ENCODE measurements at places on chromosomes 6 and 20.

- DNase-seq: no peak
Observed at GRCh38 chr6:93124006-93124632, 295.2 kb downstream of the EPHA7 start.

DNA sequence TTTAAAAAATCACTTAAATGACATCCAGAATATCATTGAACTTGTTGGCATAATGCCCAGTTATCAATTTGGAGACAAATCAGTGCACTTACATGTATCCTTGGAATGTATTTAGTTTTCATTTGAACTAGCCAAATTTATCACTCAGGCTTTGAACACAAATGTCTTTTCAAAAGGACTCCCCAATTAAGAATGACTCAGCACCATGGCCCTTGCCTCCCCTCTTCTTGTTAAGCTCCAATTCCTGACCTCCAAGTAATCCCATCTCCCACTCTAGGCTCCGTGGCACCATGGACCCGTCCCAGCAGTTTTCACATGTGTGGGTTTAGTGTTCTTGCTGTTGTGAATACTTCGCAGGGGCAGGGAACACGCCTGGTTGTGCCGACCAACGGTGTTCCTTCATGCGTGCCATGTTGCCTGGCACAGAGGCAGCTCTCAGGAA lies 2.7 kb downstream of the AKAP12 start:
- DNase-seq: no peak

DNA sequence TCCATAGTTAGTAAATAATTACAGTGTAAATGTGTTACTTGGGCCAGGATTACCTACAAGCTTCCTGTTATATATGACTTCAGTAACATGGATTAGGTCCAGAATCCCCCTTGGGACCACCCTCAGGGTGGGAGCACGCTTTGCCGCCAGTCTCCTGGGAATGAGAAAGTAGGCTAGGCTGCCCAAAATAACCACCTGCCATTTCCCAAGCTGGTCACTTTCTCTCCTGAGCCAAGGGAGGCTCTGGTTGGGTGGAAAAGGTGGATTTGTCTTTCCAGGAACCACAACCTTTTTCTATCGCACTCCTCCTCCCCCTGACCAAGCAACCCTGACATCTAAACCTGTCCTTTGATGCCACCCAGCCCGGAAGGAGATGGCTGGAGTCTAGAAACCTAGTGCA lies 9.6 kb upstream of the RIMS4 start:
- DNase-seq: no peak

GRCh38 chr6:125054331-125054730 lies 92.1 kb downstream of the RNF217 start:
- no peak for DNase-seq

- no peak for DNase-seq
Observed at GRCh38 chr6:7207720-7208119, 100.0 kb downstream of the RREB1 start.

GRCh38 chr6:126268092-126268491 lies 71.8 kb upstream of the CENPW start:
- no peak for DNase-seq

DNA sequence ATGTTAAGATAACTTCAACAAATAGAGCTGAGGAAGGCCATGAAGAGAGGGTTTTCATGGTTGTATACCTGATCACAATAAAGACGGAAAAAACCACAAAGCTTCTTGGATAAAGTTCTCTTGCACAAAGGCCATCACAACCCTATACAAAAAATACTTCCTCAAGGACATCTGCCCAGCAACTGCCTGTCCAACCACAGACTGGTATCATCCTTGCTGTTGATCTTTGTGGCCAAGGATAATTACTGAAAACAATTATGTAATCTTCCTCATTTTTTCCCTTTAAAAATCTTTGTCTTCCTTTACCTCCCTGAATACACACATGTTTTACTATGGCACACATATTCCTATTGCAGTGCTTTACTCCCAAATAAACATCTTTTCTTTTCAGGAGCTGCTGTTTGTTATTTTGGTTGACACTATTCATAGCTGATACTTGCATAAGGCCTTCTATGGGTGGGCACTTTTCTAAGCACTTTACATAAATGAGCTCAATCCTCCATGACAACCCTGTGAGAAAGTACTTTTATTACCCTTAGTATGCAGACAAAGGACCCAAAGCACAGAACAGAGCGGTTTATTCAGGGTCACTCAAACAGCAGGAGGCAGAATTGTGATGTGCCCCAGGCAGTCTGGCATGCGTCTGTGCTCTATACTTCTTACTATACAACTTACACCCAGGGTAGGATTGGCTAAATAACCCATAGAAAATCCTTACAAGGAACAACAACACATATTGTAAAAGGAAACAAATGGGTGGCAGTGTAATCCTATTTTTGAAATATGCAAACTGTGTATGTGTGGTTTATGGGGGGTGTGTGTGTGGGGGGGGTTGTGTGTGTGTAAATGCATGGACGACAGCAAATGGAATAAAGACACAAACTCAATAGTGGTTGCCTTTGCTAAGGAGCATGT lies 35.1 kb downstream of the SNRNP48 start:
- no peak for DNase-seq

DNA sequence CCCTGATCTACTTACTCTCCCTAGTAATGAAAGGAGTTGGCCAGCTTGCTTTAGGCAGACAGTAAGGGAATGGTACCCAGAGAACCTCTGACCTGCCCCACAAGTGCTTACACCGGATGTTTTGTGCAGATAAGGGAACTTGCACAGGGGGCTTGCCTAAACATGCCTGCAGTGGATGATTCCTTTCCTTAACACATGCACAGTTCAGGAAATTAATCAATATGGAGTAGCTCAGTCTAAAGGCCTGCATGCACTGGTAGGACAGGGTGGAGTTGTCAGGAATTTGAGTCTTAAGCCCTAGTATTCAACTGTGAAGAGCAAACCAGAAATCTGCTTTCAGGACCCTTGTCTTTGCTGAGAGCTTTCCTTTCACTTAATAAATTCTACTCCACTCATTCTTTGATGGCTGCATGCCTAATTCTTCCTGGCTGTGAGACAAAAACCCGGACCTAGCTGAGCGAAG lies 3.9 kb upstream of the TRIM38 start:
- no peak for DNase-seq

DNA sequence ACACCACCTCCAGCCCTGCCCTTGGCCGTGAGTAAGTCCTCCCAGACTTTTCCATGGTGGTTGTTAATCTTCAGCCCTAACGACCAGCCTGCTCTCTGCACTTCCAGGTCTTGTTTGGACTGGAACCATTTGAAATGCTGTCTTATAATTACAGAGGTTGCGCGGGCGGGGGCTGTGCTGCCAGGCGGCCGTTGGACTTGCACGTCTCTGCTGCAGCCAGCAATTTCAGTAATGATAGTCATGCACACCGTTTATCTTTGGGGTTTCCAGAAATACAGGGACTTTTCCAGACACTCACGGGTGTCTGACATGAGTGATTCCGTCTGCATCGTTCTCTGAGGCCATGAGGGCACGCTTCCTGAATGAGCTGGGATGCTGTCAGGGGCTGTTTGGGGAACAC lies 118.2 kb downstream of the BMP7 start:
- no peak for DNase-seq

DNA sequence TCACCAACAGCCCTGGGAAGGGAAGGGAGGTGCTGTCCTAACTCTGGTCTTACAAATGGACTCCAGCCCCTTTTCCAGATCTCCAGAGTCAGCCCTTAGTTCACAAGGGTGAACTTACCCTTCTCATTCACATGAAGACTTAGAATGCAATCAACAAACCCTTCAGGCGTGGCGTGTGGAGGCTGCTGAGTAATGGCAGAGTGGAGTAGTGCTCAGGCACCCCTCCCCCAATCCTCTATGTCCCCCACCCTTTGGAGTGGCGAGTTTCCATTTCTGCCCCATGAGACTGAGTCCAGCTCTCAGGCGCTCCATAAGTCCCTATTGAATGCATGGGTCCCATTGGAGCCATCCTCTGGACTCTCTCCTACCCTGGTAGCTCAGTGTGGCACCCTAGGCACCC lies 3.3 kb downstream of the SNAI1 start:
- no peak for DNase-seq

GRCh38 chr6:130115036-130115435 lies 96.7 kb downstream of the L3MBTL3 start:
- peak; percentile 55 for DNase-seq

- DNase-seq: no peak
Observed at GRCh38 chr6:140653972-140654371, 1279.5 kb upstream of the CITED2 start.

DNA sequence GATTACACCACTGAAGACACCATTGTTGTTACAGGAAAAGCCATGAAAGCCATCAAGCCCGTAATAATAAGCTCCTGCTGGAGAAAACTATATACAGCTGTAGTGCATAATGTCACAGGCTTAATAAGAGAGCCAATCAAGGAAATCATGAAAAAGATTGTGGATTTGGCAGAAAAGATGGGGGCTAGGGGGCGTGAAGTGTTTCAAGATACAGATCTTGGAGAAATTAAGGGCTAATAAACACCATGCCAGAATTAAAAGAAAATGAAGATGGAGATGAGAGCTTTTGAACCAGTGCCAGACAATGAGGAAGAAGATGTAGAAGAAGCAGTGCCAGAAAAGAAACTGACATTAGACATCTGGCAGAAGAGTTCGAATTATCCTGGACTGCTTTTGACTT lies 43.2 kb upstream of the DTNBP1 start:
- DNase-seq: no peak

GRCh38 chr6:107585815-107586435 lies 96.0 kb downstream of the SOBP start:
- DNase-seq: no peak

- no peak for DNase-seq
Observed at GRCh38 chr6:106461084-106461483, 100.6 kb downstream of the CRYBG1 start.

DNA sequence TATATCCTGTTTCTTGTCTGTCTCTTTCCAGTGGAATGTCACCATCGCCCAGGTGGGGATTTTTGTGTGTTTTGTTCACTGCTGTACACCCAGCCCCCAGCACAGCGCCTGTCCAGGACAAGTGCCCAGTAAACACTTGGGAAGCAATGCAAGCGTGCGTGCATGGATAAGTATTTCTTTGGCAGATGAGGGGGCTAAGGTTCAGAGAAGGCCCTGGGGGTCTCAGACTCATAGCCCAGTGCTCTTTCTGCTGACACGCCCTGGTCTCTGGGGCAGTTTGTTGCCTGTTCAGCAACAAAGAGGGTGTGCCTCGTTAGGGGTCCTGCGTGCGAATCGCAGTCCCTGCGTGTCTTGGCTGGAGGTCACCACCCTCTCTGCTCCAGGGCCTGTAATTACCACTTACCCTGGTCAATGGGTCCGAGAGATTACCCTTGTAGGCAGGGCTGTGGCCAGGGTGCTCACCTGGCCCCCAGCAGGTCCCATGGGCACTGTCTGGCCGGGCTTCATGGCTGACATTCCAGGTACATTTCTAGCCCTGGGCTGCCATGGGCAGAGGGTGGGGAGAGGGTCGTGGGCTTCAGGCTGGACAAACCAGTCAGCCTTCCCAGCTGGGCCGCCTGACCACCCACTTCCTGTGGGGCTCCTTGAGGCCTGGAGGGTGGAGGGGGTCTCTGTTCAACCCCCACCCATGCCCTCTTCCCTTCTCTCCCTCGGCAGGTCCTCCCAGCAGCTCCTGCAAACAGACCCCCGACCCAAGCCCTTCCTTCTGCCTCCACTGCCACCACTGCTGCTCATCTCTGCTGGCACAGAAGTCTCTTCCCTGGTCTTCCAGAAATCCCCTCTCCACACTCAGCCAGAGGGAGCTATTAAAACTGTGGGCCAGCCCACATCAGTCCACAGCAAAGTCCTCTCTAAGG lies 87.1 kb downstream of the CEBPB start:
- no peak for DNase-seq

DNA sequence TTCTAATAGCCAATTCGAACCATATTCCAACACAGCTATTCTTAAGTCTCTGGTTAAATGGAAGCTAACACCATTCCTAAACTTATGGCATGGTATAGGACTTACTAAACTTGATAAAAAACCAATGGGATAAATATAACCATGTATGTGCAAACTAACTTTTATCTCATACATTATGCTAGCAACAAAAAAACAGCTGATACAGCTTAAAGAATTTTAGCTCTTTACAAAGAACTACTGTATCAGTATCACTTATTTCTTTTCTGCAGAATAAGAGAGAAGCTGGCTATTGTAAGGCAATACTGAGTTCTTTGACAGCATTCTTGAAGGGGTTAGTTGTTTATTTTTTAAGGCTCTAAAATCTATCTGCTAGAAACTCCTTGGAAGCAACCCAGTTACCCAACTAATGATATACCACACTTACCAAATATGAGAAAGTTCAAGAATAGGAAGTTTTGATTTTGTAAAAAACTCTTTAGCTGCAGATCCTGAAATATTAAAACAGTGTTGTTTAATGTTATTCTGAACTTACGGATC lies 44.9 kb downstream of the REPS1 start:
- no peak for DNase-seq

- no peak for DNase-seq
Observed at GRCh38 chr20:17066902-17067301, 159.9 kb upstream of the PCSK2 start.

DNA sequence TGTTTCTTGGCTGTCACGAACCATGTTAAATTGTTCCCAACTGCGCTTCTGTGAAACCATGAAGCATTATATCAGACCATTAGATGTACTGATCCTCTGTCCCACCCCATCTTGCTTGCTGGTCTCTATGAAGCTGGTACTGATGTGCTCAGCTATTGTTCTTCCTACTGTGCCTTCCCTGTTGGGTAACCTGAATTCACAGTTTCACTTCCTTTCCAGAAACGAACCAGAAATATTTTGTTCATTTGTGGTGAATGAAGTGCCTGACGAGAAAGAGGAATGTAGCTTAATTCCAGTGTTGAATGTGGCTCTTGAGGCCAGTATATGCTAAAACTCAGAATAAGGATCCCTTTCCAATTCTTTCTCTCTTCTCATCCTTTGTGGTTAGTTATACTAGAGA lies 58.1 kb upstream of the SNAP91 start:
- no peak for DNase-seq

DNA sequence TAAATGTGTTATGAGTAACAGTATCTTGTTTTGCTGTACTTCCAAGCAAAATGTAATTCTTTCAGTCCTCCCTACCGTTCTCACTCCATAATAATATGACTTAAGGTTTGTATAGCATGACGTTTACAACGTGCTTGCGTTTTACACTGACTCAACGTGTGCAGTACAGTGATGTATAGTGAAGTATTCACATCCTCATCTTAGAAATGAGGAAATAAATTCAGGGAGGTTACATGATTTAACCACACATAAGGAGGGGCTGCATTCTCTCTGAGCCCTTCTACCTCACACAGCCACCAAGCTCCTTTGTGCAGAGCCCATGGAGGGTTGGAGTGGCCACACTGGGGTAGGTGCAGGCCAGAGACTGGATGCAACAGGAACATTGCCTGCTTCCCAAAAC lies 164.5 kb downstream of the MTHFD1L start:
- no peak for DNase-seq

- DNase-seq: no peak
Observed at GRCh38 chr6:12440981-12441380, 150.8 kb downstream of the EDN1 start.

DNA sequence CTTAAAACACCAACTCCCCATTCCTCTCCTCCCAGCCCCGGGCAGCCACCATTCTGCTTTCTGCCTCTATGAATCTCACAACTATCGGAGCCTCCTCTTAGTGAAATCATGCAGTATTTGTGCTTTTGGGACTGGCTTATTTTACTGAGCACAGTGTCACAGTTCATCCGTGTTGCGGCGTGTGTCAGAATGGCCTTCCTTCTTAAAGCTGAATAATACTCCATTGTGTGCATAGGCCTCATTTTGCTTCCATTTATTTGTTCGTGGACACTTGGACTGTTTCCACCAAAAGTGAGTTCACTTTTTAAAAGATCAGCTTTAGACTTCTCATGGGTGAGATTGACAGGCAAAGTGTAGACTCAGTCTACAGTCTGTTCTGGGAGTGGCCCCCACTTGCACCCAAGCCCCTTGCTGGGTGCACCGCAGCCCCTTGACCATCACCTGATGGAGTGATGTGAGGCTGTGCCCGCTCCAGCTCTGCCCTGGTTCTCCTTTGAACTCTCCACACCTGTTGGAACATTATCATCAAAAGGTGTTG lies 12.6 kb downstream of the DUSP22 start:
- DNase-seq: no peak

Data from naive B cell (primary cell).